Endodermal cell (in vitro differentiated cells): ENCODE measurements at places on chromosomes 3 and 15. TPM values are rescaled to one million over a fixed set of nuclear protein-coding genes. Genes with fewer than 3 reads are reported as not detected.

SLC9A9 gene
- 3.7 and 4.3 TPM in 2 replicates for total RNA-seq

TM4SF1 gene
- not detected in 2 replicates for total RNA-seq

NEO1 gene
- 115 and 132 TPM in 2 replicates for total RNA-seq

ZNF660 gene
- 15.5 and 19.9 TPM in 2 replicates for total RNA-seq

TGM5 gene
- total RNA-seq = not detected in 2 replicates

SOX14 gene
- 0.11 and 0.13 TPM in 2 replicates for total RNA-seq

BDH1 gene
- 46.1 and 49.0 TPM in 2 replicates for total RNA-seq

CCDC191 gene
- total RNA-seq = 4.4 TPM in 2 replicates

C15orf39 gene
- total RNA-seq = 16.3 to 19.2 TPM (median 19.0 TPM) in 3 replicates

DNA sequence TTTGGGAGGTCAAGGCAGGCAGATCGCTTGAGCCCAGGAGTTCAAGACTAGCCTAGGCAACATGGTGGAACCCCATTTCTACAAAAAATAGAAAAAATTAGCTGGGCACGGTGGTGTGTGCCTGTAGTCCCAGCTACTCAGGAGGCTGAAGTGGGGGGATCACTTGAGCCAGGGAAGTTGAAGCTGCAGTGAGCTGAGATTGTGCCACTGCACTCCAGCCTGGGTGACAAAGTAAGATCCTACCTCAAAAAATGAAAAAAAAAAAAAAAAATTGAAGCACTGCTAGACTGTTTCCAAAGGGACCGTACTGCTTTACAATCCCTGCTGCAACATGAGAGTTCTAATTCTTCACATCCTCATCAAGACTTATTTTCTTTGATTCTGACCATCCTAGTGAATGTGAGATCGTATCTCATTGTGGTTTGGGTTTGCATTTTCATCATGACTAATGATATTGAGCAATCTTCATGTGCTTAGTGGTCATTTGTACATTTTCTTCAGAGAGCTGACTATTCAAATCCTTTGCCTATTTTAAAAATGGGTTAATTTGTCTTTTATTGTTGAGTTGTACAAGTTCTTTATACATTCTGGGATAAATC lies 10.8 kb downstream of the CMTM8 start:
- no peaks in the 10 kb centered on the region for H3K4me1 ChIP-seq
- no peaks in the 10 kb centered on the region for H3K27me3 ChIP-seq
- DNase-seq = no peak
- H3K27ac ChIP-seq = no peak overlapping the region
- no peaks in the 10 kb centered on the region for H3K36me3 ChIP-seq

DNA sequence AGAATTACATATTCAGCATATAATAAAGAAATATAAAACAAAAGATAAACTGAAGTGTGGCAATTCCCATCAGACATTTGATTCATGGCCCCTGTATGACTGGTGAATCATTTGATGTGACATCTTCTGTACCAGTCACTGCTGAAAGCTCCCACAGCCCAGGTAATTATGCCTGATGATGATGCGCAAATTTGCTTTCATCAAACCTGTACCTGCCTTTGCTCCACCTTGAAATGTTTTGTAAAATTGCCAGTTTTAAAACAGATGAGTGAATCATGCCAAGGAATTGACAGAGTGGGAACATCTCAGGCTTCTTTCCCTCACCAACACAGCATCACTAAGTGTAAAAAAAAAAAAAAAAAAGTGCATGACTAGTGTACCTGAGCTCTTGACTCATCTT lies 66.5 kb upstream of the EIF1B start:
- no peak overlapping the region for H3K4me3 ChIP-seq
- no peaks in the 10 kb centered on the region for H3K36me3 ChIP-seq
- H3K27ac ChIP-seq = no peak overlapping the region

DNA sequence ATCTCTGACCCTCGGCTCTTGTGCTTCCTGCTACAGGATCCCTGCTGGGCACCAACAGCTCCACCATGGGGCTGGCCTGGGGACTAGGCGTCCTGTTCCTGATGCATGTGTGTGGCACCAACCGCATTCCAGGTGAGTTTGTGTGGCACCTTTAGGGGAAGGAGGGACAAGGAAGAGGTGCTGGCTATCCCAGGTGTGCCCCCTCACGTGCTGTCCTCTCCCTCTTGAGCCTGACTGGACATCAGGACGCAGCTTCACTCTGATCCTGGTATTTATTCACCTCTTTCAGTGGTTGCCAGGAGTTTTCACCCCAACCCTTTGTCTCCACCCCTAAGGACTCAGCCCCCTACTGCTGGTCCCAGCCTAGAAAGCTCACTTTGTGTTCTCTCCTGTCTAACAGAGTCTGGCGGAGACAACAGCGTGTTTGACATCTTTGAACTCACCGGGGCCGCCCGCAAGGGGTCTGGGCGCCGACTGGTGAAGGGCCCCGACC lies 960 bp downstream of the THBS1 start:
- no peaks in the 10 kb centered on the region for H3K27me3 ChIP-seq
- H3K4me3 ChIP-seq = peak overlapping the region; percentile 84
- peak; percentile 87 for DNase-seq
- peaks cover 39% of the 10 kb centered on the region for H3K36me3 ChIP-seq

GRCh38 chr3:23496165-23496564 lies 293.0 kb downstream of the UBE2E2 start:
- H3K4me3 ChIP-seq = no peak overlapping the region
- no peak for DNase-seq
- H3K27me3 ChIP-seq = no peaks in the 10 kb centered on the region
- no peaks in the 10 kb centered on the region for H3K4me1 ChIP-seq
- no peak overlapping the region for H3K27ac ChIP-seq

GRCh38 chr15:62559381-62559733 lies 394.3 kb upstream of the C2CD4B start:
- H3K4me3 ChIP-seq = peak overlapping the region; percentile 37
- DNase-seq = no peak
- no peak overlapping the region for H3K27ac ChIP-seq
- peaks cover 40% of the 10 kb centered on the region for H3K4me1 ChIP-seq

DNA sequence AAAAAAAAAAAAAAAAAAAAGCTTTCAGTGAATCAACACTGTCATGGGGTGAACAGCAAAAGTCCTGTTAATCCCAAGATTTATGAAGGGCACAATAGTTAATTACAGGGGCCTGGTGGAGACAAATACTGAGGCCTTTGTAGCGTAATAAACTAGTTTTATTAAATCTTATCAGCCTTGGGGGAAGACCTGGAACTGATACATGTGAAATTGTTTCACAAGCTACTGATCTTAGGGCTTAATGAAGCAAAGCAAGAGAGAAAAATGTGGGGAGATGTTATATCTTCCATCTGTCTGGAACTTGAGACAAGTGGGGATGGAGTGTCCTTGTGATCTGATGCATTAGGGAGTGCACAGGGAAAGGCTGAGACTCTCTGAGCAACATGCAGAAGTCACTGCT lies 47.9 kb upstream of the OSBPL11 start:
- H3K27ac ChIP-seq = no peak overlapping the region
- no peak for DNase-seq
- H3K36me3 ChIP-seq = no peaks in the 10 kb centered on the region
- H3K4me1 ChIP-seq = no peaks in the 10 kb centered on the region
- no peak overlapping the region for H3K4me3 ChIP-seq
- no peaks in the 10 kb centered on the region for H3K27me3 ChIP-seq

GRCh38 chr3:182238126-182238525 lies 526.4 kb downstream of the SOX2 start:
- H3K27ac ChIP-seq = peak overlapping the region; percentile 99
- DNase-seq = peak; percentile 70
- no peaks in the 10 kb centered on the region for H3K36me3 ChIP-seq
- H3K4me3 ChIP-seq = no peak overlapping the region

GRCh38 chr15:86060674-86061073 lies 19.0 kb upstream of the AGBL1 start:
- peaks cover 8% of the 10 kb centered on the region for H3K4me1 ChIP-seq
- no peaks in the 10 kb centered on the region for H3K27me3 ChIP-seq
- H3K4me3 ChIP-seq = no peak overlapping the region
- no peak for DNase-seq

DNA sequence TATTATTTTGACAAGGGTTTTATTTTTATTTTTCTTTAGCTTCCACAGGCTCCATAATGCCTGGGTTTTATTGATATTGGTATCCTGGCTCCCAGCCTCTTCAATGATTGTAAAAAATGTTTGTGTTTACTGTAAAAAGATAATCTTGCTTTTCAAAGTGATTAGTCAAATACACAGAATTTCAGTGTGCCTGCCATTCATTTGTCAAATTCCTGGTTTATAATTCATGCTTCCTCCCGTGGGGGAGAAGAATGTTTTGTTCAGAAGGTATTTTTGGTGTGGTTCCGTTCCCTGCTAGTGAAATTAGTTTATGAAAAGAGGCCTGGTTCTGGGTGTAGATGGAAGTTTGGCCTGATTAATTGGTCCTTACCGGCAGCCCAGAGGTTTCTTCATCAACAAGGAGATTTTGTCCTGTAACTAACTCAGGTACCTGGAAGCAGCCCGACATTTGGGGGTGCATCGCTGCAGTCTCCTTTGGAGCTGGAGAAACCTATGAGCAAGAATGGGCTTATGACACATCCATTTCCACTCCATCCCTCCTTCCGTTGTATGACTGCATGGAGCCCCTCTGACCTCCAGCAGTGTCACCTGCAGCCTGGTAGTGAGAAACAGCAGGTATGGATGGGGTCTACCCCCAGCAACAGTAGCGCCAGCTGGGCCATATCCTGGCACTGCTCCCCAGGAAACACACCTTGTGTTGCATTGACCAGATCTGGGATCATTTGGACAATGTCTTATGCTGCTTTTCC lies 101.5 kb downstream of the PGPEP1L start:
- no peaks in the 10 kb centered on the region for H3K27me3 ChIP-seq
- H3K4me1 ChIP-seq = peaks cover 26% of the 10 kb centered on the region
- H3K27ac ChIP-seq = no peak overlapping the region
- H3K36me3 ChIP-seq = peaks cover 63% of the 10 kb centered on the region
- H3K4me3 ChIP-seq = no peak overlapping the region

DNA sequence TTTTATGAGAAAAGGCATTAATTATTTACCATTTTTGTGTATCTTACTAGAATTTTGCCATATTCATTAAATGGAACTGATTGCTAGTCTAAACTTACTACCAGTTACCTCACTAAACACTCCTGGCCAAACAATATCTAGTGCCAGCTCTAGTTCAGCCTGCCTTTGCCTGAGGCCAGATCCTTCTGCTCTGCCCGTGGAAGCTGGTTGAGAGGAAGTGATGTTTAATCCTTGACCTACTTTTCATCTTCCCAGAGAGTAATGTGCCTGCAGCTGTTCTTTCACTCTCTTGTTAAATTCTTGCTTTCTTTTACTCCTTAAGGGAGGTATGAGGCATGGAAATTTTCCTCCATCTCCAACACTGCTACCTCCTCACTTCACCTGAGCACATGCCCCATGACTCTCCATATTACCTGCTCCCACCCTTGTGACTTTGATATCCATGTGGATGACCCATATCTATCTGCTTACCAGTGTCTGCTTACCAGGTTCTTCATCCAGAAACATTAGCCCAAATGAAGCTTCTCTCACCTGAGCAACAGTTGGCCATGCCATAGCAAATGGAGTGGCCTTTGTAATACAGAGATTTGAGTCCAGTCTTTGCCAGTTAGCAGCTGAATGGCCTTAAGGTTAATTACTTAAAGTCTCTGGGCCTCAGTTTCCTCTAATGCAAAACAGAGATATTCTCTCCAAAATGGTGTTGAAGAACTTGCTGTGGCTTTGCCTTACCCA lies 53.4 kb downstream of the UBE2E1 start:
- H3K4me3 ChIP-seq = no peak overlapping the region
- H3K27ac ChIP-seq = no peak overlapping the region
- H3K27me3 ChIP-seq = no peaks in the 10 kb centered on the region
- DNase-seq = no peak
- H3K36me3 ChIP-seq = peaks cover 10% of the 10 kb centered on the region

DNA sequence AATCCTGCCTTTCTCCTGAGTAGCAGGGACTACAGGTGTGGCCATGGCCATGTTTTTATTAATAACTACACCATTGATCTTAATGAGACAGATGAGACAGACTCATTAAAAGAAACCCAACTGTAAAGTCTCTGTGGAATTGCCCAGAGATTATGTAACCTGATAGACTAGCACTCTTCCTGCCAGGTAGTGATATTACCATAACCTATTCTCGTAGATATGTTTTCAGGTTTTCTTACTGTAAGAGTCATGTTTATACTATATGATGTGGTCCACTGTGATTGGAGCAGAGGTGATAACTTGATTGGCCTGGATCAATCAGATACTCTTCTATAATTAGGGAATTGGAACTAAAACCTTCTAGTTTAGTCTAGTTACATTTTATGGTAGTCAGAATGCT lies 93.7 kb downstream of the NFKBIZ start:
- H3K4me1 ChIP-seq = no peaks in the 10 kb centered on the region
- no peak for DNase-seq
- no peak overlapping the region for H3K27ac ChIP-seq
- H3K4me3 ChIP-seq = no peak overlapping the region
- H3K36me3 ChIP-seq = no peaks in the 10 kb centered on the region

GRCh38 chr3:42529468-42529867 lies 27.0 kb downstream of the VIPR1 start:
- no peak overlapping the region for H3K4me3 ChIP-seq
- DNase-seq = no peak
- no peak overlapping the region for H3K27ac ChIP-seq

- no peaks in the 10 kb centered on the region for H3K36me3 ChIP-seq
- no peak overlapping the region for H3K4me3 ChIP-seq
- H3K27me3 ChIP-seq = no peaks in the 10 kb centered on the region
- H3K4me1 ChIP-seq = no peaks in the 10 kb centered on the region
- no peak overlapping the region for H3K27ac ChIP-seq
Observed at GRCh38 chr3:100005665-100006393, 108.5 kb downstream of the FILIP1L start.

- no peak for DNase-seq
- H3K4me3 ChIP-seq = no peak overlapping the region
- H3K27ac ChIP-seq = no peak overlapping the region
- no peaks in the 10 kb centered on the region for H3K36me3 ChIP-seq
Observed at GRCh38 chr15:98363416-98363815, 284.9 kb upstream of the IGF1R start.
